ENCODE measurements at places on chromosomes 11 and 22.

- no peak for DNase-seq
Observed at GRCh38 chr11:113314065-113314388, 356 bp upstream of the TTC12 start.

DNA sequence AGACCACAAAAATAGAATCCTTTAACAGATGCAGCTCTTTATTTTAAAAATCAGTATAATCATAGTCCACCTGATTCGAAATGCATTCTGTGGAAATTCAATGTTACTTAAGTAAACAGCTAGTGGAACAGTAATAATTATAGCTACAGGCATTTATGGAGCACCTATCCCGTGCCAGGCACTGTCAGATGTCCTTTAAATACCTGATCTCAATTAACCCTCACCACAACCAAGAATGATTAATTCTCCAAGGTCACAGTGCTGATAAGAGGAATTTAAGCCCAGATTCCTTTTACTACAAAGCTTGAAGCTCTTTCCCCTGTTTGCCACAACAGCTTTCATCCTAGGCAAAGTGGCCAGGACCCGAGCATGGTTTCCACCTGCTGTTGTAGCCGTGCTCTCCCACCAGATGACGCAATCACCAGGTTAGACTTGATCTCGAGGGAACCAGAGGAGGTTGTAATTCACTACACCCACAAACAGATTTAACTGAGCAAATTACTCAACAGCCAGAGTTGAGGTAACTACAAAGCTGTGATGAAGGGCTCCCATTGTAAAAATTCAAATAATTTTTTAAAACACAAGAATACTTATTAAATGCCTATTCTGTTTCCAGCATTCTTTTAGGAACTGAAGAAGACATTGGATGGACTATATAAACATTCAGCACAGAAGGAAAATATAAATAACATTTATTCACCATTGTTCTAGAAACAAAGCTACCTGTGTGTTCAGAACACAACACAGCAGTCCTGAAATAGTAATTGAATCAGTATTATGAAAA lies 10.3 kb downstream of the PRDM10 start:
- DNase-seq: peak; percentile 70

DNA sequence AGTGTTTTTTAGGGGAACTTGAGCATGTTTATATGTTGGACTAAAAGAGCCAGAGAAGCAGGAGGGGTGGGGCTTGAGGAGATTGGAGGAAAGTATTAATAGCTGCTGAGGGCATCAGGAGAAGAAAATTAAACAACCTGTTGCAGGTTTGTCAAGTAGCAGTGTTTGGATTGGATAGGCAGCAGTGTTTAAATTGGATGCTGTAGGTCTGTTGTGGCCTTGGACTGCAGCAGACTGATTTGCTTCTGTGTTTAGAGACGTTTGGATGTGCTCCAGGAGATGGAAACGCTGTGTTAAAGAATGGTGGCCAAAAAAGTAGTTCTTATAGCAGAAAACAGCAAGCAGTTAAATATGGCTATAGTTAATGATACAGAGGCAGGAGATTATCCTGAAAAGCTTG lies 5.7 kb downstream of the EIF3L start:
- DNase-seq: no peak

GRCh38 chr11:118980191-118980881 lies 8.8 kb downstream of the FOXR1 start:
- no peak for DNase-seq

DNA sequence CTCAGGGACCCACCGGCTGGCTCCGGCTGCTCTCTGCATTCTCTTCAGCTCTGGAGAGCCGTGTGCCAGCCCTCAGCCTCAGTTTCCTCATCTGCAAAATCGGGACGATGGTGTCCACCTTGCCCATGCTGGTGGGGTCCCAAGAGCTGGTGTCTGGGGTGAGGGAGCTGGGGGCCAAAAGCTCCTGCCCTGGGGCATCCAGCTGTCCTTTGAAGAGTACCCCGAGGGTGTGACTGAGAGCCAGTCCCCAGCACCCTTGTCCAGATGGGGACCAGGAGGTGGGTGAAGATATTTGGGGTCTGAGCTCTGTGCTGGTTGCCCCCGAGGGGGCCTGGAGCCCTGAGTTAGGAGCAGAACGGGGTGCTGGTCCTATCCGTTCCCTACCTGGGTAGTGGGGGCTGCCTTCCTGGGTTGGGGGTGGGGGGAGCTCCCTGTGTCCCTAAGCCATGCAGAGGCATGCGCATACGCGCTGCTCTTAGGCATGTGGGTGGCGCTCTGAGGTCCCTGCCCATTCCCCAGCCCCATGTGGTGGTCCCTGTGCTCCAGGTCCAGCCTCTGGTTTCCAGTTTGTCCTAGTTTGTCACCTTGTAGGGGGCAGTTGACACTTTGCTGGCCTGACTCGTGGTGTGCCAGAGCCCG lies 4.9 kb downstream of the LRP5 start:
- no peak for DNase-seq

DNA sequence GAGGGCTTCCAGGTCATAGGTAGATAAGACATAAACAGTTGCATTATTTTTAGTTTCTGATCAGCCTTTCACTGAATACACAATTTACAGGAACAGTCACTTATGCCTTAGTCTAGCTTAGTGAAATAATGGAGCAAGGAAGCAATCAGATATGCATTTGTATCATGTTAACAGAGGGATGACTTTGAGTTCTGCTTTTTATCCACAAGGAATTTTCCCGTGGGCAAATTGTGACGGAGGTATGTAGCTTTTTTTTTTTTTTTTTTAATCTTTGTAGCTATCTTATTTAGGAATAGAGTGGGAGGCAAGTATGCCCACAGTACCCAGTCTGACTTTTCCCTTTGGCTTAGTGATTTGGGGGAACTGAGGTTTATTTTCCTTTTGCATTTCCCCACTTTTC lies 3.4 kb upstream of the NLRP10 start:
- DNase-seq: no peak

GRCh38 chr11:67648140-67648795 lies 2.3 kb downstream of the ACY3 start:
- peak; percentile 82 for DNase-seq

- DNase-seq: peak; percentile 56
Observed at GRCh38 chr22:43570531-43571165, 158.8 kb downstream of the MPPED1 start.

DNA sequence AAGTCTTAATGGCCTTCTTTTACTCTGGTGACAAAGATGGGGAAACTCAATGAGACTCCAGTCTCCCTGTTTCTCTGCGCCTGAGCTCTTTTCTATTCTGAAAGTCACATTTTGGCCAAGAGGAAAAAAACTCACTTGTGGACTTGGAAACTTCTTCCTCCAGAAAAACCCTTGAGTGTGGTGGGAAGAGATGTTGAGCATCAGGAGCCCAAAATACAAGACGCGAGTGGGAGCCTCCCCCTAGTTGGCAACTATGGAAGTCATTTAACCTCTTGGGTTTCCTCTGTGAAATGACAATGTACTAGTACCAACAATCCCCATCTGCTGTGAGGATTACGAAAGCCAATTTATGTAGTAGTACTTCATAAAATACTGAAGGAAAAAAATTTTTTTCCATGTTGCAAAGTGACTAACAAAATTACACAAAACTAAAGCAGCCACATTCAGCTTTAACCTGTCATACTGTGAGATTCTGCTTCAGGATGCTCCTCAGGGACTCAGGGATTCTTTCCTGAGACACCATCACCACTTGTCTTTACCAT lies 524 bp upstream of the SLC25A17 start:
- DNase-seq: peak; percentile 47

DNA sequence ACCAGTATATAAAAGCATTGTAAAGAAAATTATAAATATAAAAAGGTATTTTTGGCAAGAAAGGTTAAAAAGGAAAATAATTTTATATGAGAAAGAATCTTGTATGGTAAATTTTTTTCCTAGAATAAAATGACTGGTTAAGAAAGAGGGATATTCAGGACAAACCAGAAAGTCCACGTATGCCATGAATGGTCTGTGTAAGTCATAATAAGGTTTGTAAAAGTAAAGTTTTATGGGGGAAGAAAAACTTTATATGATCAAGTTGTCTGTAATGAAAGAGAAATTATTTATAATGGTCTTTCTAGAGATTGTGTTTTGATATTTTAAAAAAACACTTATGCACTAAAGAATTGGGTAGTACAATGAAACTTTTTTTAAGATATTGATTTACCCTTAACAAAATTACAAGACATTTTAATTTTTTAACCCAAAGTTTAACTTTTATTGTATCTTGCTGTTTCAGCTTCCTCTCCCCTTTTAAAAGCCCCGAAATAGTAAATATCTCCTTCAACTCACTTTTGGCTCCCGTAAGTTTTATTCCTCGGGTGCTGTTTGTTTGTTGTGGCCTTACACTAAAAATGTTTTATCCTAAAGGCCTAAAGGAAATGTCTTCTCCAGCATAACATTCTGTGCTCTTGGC lies 47.7 kb downstream of the AMOTL1 start:
- DNase-seq: no peak

DNA sequence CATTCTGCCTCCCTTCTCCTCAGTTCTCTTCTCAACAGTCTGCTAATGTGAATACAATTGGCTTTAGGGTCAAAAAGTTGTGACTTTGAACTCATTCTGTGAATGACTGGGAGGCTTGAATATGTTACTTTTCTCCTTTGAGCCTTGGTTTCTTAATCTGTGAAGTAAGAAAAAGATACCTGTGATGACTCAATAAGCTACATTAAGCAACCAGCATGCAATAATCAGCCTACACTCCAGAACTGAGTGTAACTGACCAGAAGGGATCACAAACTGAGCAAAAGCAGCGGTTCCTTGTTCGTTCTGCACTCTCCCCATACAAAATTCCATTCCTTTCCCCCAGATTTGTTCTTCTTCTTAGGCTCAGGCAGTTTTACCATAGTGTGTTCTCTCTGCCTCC lies 23.4 kb downstream of the ZNF202 start:
- DNase-seq: no peak

DNA sequence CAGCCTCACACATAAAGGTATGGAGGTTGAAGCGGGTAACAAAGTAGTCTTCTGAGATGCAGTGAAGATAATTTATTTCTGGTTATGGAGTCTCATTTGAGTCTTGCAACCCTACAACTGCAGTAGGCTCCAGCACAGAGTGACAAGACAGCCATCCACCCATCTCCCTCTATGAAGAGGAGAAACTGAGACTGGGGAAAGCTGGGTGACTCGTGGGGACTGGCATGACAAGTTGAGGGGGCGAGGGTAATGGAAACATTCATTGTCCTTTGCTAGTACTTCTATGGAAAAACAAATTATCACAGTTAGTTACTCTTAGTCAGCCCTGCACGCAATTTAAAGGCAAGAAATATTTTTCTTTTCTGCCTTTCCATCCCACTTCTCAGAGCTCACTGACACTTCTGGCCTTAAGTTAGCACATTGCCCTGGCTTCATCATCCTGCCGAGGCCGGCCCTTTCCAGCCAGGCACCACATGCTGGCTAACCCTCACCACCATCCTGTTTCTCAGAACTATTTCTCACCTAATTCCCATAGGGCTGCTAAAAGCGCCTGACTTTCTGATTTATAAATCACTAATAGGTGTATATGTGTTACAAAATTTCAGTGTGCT lies 361.1 kb downstream of the ETS1 start:
- DNase-seq: no peak

- DNase-seq: no peak
Observed at GRCh38 chr11:118343981-118344515, at the start of gene CD3G. Gene CD3G, plus strand, starts transcription at chr11:118344344. Its CDS starts 80 bp downstream, at chr11:118344424.

Data from D341Med (cell line).